Fibroblast of villous mesenchyme (primary cell): ENCODE measurements at places on chromosomes 6 and 20. TPM values are rescaled to one million over a fixed set of nuclear protein-coding genes. Genes with fewer than 3 reads are reported as not detected.
A peak's percentile ranks its signal among the peaks of the same experiment; 100 is the strongest.

GRCh38 chr6:33979750-33980149 lies 166.1 kb downstream of the GRM4 start:
- no peak for DNase-seq

- DNase-seq: no peak
These were observed 235.2 kb upstream of the ASCC3 start for GRCh38 chr6:101116337-101116736.

DNA sequence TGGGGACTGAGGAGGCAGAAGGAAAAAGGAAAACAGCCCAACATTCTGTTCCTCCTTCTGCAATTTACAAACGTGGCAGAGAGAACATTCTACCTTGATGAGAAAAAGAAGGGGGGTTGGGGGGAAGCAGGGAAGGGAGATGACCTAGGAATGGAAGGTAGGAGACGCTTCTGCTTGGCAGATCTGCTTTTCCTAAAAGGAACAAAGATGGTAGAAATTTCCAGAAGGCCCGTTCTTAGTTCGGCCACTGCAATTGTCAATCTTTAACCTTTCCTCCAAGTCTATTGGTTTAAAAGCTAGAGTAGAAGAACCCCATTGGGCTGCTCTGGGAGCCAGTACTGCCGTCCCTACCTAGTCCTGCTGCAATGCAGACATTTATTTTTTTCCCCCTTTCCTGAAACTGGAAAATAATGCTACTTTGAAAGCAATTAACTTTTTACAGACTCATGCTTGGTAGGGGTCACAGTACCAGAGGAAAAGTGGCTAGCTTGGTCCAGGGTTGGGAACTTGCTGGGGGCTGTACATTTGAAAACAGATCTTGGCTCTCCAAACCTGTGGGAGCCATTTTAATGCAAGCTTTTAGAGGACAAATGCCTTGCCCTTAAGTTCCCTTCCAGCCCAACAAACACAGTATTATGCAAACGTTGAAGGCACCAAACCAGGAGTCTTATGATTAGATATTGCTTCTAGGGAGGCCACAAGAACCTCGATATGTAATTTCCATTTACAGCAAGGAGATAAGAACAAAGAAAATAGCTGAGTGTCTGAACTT lies 2.6 kb downstream of the ZMYND8 start:
- peak; percentile 80 for DNase-seq

GRCh38 chr6:106731144-106731842 lies 101.9 kb downstream of the QRSL1 start:
- no peak for DNase-seq

DNA sequence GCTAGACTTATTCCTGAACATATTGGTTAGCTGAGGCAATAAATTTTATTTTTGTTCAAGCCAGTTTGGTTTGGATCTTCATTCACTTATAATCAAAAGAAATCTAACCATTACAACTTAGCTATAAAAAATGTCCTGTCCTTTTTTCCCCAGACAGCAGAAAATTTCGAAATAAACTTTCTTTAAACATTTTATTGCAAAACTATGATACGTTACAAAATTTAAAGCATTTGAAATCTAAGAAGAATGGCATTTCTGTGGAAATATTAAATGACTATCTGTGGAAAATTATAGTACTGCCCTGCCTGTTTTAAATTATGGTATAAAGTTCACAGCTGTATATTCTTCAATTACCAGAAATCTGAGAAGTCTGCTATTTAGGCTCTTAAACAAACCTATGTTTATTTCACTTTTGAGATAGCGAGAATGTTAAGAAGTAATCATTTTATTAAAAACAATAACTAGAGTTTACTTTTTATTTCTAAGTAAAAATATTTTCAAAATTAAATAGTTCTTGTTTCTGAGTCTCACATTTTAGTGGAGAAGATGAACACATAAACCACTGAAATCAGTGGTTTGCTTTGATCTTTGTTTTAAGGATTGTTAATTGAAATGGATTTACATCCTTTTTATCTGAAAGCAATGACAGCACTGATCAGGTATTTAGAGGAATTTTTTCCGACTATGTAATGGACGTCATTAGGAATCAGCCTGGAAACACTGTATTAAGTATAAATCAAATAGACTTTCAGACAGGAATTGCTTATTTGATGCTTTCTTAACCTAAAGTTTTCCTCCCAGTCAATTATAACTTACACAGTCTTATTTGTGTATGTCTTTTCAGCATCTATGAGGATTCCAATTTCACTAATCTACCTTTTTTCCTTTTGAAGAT lies 553.7 kb downstream of the COL12A1 start:
- peak; percentile 18 for DNase-seq

DNA sequence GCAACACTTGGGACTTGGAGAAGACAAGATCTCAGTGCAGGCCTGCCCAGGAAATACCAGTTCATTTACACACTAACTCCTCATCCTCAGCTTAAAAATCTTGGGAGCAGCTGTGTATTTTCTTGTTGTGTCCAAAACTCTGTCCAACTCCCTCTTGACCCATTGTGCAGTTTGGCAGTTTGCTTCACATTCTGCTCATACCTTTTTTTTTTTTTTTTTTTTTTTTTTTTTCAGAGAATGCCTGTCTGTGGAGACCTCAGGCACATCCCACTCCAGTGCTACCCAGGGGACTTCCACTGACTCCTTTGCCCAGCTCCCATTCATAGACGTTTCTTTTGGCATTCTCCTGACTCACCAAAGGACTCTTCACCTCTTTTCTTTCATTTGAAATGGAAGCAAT lies 265.8 kb upstream of the TCF21 start:
- peak; percentile 42 for DNase-seq

- no peak for DNase-seq
These were observed 91.5 kb downstream of the NFATC2 start for GRCh38 chr20:51450984-51451383.

GRCh38 chr6:145787688-145788087 lies 26.9 kb downstream of the FBXO30 start:
- DNase-seq: no peak

- peak; percentile 83 for DNase-seq
These were observed 58.9 kb downstream of the KIZ start for GRCh38 chr20:21184819-21185218.

DNA sequence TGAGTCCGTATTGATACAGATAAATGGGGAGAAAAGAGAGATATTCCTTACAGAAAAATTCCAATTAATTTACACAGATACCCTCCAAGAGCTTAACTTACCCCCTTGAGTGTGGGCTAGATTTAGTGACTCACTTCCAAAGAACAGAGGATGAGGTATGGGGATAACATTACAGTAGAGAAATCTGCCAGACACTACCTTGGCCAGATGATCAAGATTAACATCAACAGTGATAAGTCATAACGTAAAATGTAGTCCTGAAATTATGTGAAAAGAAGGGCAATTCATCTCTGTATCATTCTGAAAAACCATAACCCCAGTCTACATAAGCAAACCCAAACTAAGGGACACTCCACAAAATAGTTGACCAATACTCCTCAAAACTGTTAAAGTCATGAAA lies 69.3 kb downstream of the PDSS2 start:
- no peak for DNase-seq

GRCh38 chr20:18666803-18667415 lies 79.1 kb downstream of the DTD1 start:
- no peak for DNase-seq

DNA sequence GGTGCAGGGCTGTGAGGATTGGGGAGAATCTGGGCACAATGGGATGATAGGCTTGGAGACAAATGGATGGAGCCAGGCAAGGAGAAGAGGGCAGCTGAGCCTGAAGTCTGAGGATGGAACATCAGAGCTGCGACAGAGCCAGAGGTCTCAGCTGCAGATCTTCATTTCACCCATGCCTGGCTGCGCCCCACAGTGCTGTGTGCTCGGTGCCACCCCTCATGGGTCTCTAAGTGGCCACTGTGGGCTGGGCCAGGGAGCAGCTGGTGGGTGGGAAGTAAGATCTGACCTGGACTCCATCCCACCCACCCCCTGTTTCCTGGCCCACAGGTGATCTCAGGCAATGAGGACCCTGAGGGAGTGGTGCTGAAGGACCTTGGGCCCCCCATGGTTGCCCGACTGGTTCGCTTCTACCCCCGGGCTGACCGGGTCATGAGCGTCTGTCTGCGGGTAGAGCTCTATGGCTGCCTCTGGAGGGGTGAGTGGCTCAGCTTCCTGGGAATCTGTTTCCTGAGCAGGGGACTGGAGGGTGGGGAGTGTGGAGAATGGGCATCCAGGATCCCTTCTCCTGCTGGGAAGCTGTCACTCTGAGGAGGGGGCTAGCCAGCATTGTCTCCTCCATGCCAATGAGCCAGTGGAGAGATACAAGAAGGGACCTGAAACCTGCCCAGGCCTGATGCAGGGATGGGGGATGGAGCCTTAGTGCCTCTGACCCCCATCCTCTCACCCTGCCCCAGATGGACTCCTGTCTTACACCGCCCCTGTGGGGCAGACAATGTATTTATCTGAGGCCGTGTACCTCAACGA lies 6.5 kb downstream of the DDR1 start:
- no peak for DNase-seq

GRCh38 chr6:14008809-14009208 lies 84.1 kb downstream of the RNF182 start:
- no peak for DNase-seq

GRCh38 chr6:25547797-25548196 lies 104.2 kb upstream of the SCGN start:
- DNase-seq: no peak

DNA sequence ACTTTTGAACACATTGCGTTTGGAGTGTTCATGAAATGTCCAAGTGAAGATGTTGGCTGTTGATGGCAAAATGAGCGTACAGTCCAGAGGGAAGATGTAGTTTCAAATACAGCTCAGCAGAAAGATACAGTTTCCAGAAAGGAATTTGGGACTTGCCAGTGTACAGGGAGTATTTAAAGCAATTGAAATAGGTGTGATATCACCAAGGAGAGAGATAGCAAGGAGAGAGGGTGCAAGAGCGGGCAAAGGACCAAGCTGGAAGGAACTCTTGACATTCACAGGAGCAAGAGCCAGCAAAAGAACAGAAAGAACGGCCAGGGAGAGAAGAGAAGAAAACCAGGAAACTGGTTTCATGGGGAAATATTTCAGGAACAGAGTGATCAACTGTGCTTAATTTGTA lies 47.8 kb downstream of the CARMIL1 start:
- no peak for DNase-seq

VWA7 gene
- under 0.01 TPM in 2 replicates for total RNA-seq

GSTA3 gene
- total RNA-seq: not detected in 2 replicates

TTLL9 gene
- not detected in 2 replicates for total RNA-seq

RTF2 gene
- total RNA-seq: 63.5 and 80.3 TPM in 2 replicates

DTD1 gene
- 47.1 and 70.5 TPM in 2 replicates for total RNA-seq
